Tibial nerve (tissue), 4 donors: ENCODE measurements at places on chromosomes 3 and 15. TPM values are rescaled to one million over a fixed set of nuclear protein-coding genes. Genes with fewer than 3 reads are reported as not detected.

GRCh38 chr3:142445816-142446254, 2.0 kb downstream of the XRN1 start:
- DNase-seq, result no peak

The MEX3B gene
- 1.4 TPM for total RNA-seq

The WDR49 gene
- total RNA-seq, result 2.9 TPM

DNA sequence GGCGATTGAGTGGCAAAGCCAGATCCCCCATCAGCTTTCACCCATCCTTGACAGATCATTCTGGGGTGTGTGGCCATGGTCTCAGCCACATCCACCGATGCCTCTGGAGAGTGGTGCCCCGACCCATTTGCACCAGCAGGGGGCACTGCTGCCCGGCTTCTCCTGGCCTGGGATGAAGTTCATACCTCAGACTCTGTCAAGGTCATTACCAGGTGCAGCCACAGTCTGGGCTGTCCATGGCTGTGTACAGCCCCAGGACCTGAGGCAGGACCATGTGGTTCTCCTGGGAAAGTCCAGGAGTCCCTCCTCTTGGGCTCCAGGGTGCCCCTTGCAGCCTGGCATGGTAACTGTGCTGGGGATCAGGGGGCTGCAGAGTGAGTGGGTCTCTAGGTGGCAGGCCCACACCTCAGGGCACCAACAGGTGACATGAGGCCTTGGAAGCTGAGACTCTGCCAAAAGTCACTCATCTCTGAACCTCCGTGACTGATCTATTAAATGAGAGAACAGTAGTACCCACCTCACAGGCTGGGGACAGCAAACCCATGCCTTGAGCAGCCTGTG, 67.2 kb downstream of the CACNA2D2 start:
- DNase-seq, result no peak

The SLC22A14 gene
- not detected for total RNA-seq

DNA sequence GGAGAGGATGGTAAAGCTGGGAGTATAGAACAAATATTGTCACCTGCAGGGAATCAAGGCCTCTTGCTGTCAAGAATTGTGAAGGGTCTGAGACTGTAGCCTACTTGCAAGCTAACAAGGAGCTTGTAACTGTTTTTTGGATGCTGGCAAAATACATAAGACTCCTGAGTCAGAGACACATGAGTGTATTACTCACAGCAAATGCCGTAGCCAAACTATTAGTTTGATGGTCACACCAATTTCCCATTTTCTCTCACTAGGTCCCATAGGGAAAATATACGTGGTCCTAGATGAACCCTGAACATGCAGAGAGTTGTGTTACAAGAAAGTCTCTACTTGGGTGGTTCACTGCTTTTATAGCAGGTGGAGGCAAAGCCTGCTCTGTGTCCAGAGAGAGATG, 44.7 kb upstream of the LIPC start:
- no peak for DNase-seq

The DAZL gene
- total RNA-seq, result not detected

GRCh38 chr15:31389576-31389975, 62.9 kb downstream of the KLF13 start:
- DNase-seq, result no peak

GRCh38 chr15:63035253-63035652, 7.3 kb upstream of the TPM1 start:
- DNase-seq, result no peak

The TRIM42 gene
- total RNA-seq, result not detected
